ENCODE measurements at places on chromosomes 1 and 21. TPM values are rescaled to one million over a fixed set of nuclear protein-coding genes. Genes with fewer than 3 reads are reported as not detected.

- no peaks in the 10 kb centered on the region for H3K27me3 ChIP-seq
- H3K4me1 ChIP-seq: peaks cover 21% of the 10 kb centered on the region
- no peak for DNase-seq
Observed at GRCh38 chr1:179126338-179127060, 44.6 kb downstream of the TOR3A start.

GRCh38 chr1:116713474-116713873, 40.8 kb upstream of the CD2 start:
- H3K4me3 ChIP-seq: no peak overlapping the region
- H3K36me3 ChIP-seq: no peaks in the 10 kb centered on the region
- H3K27ac ChIP-seq: no peak overlapping the region

GRCh38 chr1:226568077-226568831, 19.7 kb downstream of the STUM start:
- peak; percentile 76 for DNase-seq
- no peaks in the 10 kb centered on the region for H3K27me3 ChIP-seq
- H3K27ac ChIP-seq: peak overlapping the region; percentile 76
- H3K36me3 ChIP-seq: no peaks in the 10 kb centered on the region
- no peak overlapping the region for H3K4me3 ChIP-seq
- peaks cover 72% of the 10 kb centered on the region for H3K4me1 ChIP-seq

DNA sequence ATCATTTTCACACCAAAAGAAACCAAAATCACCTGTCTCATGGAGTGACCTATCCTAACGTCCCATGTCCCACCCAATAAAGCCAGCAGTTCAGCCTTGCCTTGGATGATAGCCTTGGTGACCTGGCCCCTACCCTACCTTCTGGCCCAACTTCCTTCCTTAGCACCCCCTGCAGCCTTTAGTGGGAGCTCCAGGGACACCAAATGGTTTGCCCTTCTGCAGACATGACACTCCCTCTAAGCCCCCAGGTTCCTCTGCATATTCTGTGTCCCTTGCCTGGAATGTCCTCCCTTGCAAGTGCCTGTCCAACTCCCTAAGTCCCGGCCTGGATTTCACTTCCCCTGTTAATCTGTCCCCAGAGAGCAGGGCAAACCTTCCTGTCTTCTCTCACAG, 2.2 kb downstream of the SLFNL1 start:
- H3K36me3 ChIP-seq: peaks cover 35% of the 10 kb centered on the region
- DNase-seq: no peak
- H3K27ac ChIP-seq: no peak overlapping the region
- H3K4me3 ChIP-seq: no peak overlapping the region
- H3K4me1 ChIP-seq: no peaks in the 10 kb centered on the region

MAP3K21 gene
- total RNA-seq: 0.71 TPM

ETV3L gene
- total RNA-seq: not detected

CELA2B gene
- total RNA-seq: not detected

OR10Z1 gene
- not detected for total RNA-seq
